ENCODE measurements at places on chromosomes 1 and 21.

DNA sequence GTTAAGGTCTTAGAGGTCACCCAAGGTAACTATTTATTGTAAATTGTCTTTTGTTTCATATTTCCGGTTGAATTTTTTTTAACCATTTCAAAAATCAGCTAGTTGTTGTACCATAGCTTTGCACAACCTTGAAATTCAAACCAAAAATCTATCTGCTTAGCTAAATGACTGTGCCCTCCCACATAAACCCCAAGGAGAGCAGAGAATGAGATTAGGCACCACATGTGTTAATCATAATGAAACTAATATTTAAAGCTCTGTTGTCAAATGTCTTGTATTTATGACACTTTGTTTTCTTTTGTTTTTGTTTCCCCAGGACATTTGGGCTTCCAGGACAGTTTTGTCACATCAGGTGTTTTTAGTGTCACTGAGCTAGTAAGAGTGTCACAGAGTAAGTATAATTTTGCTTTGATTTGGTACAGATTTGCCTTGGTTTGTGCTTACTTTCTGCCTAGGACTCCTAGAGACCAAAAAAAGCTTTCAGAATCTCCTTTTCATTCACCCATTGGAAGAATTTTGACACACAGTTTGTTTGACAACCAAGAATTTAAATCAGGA is 249.9 kb downstream of the NFIA start:
- DNase-seq = no peak

DNA sequence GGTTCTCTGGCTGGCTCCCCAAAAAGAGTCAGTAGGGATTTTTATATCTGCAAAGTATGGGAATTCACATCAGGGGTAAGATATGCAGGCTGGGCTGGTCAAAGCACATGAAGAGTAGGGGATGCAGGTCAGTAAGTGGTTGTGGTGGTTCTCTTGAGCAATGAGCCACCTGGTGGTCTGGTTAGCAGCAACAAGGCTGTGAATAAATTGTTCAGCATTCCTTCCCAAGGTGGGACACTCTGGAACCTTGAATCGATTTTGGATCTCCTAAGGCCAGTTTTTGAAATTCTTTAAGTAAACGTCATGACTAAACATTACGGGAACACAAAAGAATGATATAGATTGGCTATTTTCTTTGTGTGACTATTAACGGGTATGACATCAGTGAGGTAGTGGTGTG is 563.0 kb upstream of the NEGR1 start:
- DNase-seq = peak; percentile 25

DNA sequence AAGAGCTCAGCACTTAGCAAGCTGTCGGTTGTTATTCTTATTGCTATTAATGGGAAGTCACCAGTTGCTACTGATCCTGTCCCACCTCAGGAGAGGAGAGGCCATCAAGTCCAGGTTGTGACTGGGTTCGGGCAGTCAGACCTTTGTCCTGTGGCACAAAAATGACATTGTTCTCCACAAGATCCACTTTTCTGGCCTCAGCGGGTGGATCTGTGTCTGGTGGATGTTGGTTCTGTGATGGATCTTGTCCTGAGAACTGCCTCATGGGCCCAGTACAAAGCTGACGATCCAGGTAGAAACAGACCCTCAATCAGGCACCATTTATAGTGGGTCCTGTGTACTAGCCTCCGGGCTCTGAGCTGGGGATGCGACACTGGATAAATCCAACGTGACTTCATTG is 26.9 kb downstream of the TRIM67 start:
- no peak for DNase-seq

GRCh38 chr1:117886101-117886795 is 43.2 kb downstream of the GDAP2 start:
- no peak for DNase-seq

- no peak for DNase-seq
Measured at GRCh38 chr21:43918385-43918947, 53.4 kb downstream of the AGPAT3 start.

GRCh38 chr1:32971576-32971975 is 7.0 kb upstream of the RNF19B start:
- DNase-seq = no peak

DNA sequence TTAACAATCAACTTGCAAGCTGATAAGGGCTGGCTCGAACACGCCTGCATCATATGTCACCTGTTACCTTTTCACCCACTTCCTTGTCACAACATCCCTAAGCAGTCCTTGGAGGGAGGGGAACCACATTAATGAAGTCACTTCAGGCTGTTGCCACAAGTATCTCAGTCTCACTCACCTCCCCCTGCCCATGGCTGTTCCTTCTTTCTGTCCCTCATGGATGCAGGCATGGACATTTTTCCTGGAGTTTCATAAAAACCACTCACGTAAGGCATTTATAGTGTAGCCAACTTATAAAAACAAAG is 76.8 kb upstream of the ANGPTL1 start:
- DNase-seq = no peak

- no peak for DNase-seq
Measured at GRCh38 chr1:17579951-17580939, 40.7 kb downstream of the ARHGEF10L start.
